ENCODE measurements at places on chromosomes 1 and 21.

GRCh38 chr1:116943438-116943837 lies 33.7 kb downstream of the PTGFRN start:
- DNase-seq, result no peak

- no peak for DNase-seq
Observed at GRCh38 chr1:67570486-67571143, 114.4 kb upstream of the GADD45A start.

DNA sequence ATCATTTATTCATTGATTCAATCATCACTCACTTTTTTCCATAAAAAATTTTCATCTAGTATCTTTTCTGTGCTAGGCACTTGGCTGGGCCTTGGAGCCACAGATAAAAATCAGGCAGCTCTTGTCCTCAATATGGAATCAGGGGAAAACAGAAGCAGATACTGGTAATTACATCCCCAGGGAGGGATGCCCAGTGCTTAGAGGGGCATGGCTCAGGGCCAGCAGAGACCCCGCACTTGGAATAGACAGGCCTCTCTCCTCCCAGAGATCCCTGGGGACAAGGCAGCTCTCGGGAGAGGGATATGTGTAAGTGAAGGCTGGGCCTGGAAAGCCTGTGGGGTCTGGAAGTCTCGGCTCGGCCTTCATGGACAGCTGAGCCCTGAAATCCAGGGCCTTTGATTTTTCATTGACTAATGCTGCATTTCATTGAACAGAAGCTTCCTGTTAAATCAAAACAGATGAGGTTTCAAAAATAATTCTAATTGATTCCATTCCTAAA lies 180.4 kb downstream of the FOXD2 start:
- no peak for DNase-seq

GRCh38 chr1:85019994-85020393 lies 23.1 kb upstream of the MCOLN2 start:
- DNase-seq, result no peak

GRCh38 chr1:36699113-36699911 lies 216.6 kb upstream of the CSF3R start:
- no peak for DNase-seq

DNA sequence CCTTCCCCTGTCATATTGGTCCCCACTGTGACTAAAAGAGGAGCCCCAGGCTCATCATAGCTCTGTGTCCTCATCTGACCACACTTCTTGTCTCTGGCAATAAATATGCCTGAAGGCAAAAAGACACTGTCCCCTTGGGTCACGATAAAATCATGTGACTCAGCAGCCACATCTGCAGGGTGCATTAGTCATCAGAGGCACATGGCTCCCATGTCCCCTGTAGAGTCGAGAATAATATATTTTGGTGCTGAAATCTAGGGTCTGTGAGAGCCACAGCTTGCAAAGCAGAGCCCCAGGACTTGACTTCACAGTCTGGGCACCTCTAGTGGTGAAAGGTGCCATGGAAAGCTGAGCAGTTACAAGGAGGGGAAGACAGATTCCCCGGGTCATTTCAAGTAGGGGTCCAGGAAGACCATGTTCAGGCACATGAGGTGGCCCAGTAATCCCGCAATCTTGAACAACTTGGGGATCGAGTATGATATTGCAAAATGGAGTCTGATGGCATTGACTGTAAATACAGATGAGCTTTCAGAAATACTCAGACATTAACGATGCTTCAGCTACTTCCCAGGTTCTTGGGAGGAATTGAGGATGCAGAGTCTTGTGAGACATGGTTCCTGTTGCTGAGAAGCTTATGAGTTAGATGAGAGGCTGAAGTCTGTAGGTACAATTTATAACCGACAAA lies 68.6 kb downstream of the SLC35F3 start:
- no peak for DNase-seq

GRCh38 chr1:37574834-37575480 lies 18.2 kb downstream of the DNALI1 start:
- DNase-seq, result no peak

- DNase-seq, result no peak
Observed at GRCh38 chr1:18949686-18950400, 6.6 kb downstream of the IFFO2 start.

GRCh38 chr1:87115317-87115890 lies 201.0 kb downstream of the HS2ST1 start:
- no peak for DNase-seq

GRCh38 chr1:174376030-174376429 lies 71.7 kb upstream of the GPR52 start:
- DNase-seq, result no peak

DNA sequence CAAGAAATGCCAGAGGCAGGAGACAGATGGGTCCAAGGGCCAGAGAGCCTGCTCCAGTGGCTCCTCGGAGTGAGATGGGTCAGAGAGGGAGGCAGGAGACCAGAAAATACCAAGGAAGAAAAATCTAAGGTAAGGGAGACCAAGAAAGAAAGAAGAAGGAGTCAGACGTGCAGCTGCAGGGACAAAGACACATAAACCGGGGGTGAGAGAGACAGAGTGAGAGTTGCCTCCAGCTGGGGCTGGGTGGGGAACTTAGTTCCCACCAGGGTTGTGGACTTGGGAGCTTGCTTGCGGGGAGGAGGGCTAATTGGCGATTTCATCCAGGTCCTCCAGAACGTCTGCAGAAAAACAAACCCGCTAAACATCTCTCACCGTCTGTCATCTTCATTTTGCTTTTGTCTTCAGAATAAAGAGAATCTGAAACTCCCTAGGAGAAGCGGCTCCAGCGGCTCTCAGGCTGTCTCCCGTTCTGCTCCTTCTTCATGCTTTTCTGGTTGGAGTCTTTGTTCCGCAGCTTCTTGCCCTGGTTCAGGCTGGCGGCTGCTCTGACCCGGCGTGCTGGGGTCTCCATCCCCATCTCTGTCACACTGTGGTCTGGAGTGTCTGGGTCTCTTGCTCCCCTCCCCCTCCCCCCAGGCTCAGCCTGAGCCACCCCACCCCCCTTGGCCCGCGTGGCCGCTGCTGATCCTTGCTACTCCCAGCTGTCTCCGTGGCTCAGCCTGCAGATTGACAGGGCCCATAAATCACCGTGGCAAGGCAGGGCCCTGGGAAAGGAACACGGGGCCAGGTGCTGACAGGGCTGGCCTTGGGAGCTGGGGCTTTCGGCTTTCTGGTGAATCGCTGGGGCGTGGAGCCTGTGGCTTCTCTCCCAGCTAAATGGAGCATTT lies 66.6 kb downstream of the UBIAD1 start:
- DNase-seq, result no peak

- DNase-seq, result no peak
Observed at GRCh38 chr21:46168659-46169386, 13.4 kb upstream of the FTCD start.

DNA sequence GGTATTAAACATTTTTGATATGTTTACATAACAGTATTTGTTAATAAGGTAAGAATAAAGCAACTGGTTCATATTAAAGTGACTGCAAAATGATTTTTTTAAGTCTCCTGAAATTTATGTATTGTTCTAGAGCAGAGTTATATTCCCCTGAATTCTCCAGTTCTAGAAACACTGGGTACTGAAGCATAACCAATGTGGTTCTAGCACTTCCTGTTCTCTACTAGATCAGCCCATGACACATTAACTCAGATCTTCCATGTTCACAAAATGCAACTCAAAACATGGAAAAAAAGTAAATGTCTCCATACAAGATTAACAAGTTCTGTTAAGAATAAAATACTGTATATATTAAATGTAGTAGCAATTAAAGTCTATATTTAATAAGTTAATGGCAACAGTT lies 3.9 kb downstream of the NEGR1 start:
- no peak for DNase-seq

- no peak for DNase-seq
Observed at GRCh38 chr21:37462087-37462861, 95.7 kb downstream of the DYRK1A start.

Measured in iPS DF 6.9 (cell line).